ENCODE measurements at places on chromosomes 13 and 19.

DNA sequence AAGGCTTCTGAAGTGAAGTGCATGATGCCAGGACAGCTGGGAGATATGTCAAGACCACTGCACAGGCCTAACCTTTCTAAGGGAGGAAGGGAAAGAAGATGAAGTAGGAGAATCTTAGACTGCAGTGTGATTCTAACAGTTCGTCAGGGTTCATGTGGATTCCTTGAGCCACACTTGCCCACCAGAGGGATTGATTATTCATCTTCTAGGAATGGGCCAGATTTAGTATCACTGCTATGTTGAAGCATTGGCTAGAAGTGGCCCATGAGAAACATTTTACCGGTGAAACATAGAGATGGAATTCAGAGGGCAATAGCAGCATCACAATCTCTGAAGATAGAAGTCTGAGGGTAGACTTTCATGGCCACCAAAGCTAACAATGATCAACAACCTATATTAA, 550.8 kb upstream of the SLITRK1 start:
- DNase-seq: no peak

DNA sequence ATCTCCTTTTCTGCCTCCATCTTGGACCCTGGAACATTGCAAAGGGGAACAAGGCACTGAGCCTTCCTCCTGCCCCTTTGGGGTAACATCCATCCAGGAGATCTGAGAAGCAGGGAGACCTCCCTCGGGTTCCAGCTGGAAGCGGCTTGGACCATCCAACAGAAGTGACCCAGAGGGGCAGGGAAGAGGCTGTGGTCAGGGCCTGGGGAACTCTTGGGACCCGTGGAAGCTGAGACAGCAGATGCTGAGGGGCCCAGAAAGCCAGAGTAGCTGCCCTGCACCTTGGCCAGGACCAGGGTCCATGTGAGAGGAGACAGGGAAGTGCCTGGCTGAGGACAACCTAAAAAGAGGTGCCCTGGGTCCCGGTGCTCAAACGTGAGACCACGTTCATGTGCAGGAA, 21.9 kb upstream of the KCTD15 start:
- no peak for DNase-seq

- DNase-seq: no peak
Measured at GRCh38 chr13:44347949-44348348, 25.7 kb upstream of the SERP2 start.

GRCh38 chr13:66864627-66865026, 365.5 kb downstream of the PCDH9 start:
- no peak for DNase-seq

GRCh38 chr19:42401365-42402303, 11.5 kb upstream of the CNFN start:
- DNase-seq: peak; percentile 95

GRCh38 chr13:22482496-22483000, 698.2 kb upstream of the SGCG start:
- no peak for DNase-seq

GRCh38 chr13:107568181-107568580, 647.2 kb downstream of the LIG4 start:
- DNase-seq: no peak

DNA sequence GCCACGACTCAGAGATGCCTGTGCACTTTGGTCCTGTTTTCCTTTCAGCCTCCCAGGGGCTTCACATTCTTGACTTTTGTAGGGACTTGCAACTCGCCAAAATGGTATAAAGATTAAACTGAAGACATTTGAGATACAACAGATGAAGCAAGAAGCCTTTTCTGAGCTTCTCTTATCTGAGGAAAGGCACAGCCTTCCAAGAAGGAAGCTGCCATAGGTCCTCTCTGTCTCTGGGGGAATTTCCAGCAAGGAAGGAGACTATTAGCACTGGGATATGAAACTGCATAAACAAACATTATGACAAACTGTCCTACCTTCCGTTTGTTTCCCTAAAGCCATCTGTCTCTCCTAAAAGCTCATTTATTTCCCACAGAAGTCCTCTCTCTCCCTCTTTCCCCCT, 39.3 kb downstream of the TGDS start:
- no peak for DNase-seq

GRCh38 chr13:58376775-58377174, 745.2 kb downstream of the PCDH17 start:
- DNase-seq: no peak

- DNase-seq: no peak
Measured at GRCh38 chr13:33022986-33023385, 6.8 kb downstream of the KL start.

GRCh38 chr19:39405261-39405957, 1.2 kb upstream of the ZFP36 start:
- no peak for DNase-seq

DNA sequence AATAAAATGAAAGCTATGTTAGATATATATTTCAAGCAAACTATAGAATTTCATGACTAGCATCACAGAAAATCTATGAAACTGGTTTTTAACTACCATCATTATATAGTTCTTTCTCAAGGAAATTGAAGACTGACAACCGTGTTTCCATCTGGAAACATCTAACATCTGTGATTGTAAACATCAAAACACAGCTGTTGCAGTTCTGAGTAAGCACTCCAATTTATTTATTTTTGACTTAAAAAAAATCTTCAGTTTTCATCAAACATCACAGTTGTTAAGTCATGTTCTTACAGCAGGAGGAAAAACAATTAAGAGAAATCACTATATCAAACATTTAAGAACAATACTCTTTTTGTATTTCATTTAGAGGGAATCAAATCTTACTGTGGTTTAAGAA, 1653.0 kb upstream of the MIR17HG start:
- DNase-seq: no peak

DNA sequence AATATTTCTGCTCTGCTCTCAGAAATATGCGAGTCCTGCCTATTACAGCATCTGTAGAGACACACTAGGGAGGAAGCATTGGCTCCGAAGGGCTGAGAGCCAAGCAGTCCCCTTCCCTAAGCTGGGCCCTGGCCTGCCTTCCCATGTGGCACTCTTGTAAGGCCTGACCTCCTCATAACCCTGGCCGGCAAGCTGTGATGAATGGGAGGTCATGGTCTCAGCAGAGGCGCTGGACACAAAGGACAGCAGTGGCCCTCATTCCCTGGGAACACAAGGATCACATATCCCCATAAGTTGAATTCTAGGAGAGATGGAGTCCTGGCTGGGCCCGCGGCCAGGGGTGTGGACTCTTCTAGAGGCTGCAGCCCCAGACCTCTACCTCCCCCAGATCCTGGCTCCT, 483.3 kb downstream of the ZNF536 start:
- no peak for DNase-seq

DNA sequence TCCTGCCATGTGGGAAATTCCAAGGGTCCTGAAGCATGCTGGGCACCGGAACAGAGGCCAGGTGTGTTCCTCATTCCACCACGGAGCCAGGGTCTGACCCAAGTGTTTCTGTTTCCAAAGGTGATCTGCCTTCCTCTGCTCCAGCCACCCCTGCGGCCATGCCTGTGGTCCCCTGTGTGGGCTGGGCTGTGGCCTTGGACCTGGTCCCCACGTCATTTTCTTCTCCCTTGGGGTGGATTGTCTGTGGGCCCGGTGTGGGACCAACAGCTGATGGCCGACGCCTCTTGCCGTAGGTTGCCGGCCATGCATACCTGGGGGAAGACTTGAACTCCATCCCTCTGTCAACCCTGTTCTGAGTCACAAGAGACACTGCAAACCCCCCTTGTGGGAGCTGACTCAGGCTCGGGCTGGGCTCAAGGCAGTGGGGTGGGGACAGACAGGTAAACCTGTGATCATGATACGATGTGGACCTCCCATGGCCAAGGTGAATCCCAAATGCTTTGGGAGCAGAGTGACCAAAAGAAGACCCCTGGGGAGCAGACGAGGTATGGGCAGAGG, 35.0 kb downstream of the ATP11A start:
- no peak for DNase-seq

GRCh38 chr13:75416327-75417011, 65.5 kb downstream of the TBC1D4 start:
- DNase-seq: no peak

- DNase-seq: no peak
Measured at GRCh38 chr13:33205224-33205623, 80.3 kb downstream of the STARD13 start.

GRCh38 chr13:93151277-93151676, 75.3 kb upstream of the GPC6 start:
- no peak for DNase-seq

GRCh38 chr19:45414468-45414867, 8.0 kb downstream of the POLR1G start:
- no peak for DNase-seq

GRCh38 chr13:35812736-35813135, 318.4 kb downstream of the DCLK1 start:
- DNase-seq: no peak

GRCh38 chr19:13817615-13818371, 22.6 kb downstream of the ZSWIM4 start:
- no peak for DNase-seq

GRCh38 chr13:80865329-80865728, 524.4 kb upstream of the SPRY2 start:
- no peak for DNase-seq

DNA sequence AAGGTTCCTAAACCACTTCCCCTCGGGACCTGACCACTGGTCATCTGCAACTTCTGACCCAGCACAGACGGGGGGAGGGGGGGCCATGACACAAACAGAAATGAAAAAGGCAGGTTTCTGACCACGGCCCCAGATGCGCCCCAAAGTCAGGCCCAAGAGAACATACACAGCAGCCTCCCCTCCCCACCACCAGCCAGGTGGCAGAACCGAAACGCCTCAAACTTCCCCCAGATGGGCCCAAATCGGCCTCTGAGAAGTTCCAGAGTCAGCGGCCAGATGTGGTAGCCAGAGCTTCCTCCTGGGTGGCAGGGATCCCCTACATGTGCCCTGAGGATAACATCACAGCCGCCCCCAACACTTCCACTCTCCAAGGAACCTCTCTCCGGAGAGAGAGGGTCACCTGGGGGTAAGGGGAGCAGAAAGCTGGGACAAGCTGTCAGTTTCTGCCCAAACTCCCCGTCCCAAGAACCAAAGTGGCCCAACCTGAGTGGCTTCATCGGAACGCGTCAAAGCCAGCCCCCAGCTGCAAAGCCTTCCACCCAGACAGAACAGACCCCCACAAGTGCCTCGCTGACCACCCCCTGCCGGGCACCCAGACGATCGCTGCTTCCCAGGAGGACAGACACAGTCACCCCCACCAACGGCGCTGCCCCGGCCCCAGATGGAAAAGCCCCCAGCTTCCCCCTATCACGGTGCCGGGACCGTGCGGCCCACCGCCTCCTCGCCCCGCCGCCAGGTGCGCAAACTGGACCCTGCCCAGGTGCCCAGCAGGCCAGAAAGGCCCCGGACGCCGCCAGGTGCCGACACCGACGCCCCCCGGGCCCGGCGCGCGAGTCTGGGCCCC, 800 bp downstream of the ELL start:
- no peak for DNase-seq

DNA sequence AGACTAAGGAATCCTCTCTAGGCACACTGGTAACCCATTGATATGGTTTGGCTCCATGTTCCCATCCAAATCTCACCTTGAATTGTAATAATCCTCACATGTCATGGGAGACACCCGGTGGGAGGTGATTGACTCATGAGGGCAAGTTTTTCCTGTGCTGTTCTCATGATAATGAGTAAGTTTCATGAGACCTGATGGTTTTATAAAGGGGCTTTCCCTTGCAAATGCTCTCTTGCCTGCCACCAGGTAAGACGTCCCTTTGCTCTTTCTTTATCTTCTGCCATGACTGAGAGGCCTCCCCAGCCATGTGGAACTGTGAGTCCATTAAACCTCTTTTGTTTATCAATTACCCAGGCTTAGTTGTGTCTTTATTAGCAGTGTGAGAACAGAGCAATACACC, 81.4 kb upstream of the GPC6 start:
- no peak for DNase-seq

GRCh38 chr13:107867701-107868661, 347.4 kb downstream of the LIG4 start:
- no peak for DNase-seq

- DNase-seq: no peak
Measured at GRCh38 chr19:43811837-43812236, 9.6 kb upstream of the LYPD5 start.

DNA sequence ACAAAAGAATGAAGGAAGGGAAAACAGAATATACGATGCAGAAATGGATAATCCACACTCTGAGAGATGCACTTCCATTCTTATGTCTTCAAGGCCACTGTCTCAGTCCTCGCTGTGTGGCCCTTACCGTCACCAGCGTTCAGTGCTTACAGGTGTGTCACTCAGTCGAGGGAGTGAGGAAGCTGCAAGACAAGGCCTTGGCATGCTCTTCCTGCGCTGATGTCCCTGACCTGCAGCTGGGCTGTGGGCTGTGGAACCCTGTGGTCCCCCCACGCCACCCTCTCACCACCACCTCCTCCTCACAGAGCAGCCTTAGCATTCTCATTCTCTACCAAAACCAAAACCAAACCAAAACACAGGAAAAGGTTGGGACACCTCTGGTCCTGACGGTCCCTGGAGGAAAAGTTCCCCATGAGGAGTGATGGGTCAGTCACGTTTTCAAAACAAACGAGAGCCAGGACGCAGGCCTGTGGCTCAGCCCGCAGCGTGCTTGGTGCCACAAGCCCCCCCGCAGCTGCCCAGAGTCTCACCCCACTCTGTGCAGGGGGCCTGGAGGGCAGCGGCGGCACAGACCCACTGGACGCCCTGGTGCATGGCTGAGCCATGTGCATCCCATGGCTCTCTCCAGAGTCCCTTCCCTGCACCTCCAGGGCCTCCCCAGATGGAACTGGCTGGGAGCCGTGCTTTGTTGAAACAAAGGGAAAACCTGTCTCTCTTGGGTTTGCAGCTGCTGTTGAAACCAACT, 48.2 kb upstream of the GPR183 start:
- DNase-seq: no peak

DNA sequence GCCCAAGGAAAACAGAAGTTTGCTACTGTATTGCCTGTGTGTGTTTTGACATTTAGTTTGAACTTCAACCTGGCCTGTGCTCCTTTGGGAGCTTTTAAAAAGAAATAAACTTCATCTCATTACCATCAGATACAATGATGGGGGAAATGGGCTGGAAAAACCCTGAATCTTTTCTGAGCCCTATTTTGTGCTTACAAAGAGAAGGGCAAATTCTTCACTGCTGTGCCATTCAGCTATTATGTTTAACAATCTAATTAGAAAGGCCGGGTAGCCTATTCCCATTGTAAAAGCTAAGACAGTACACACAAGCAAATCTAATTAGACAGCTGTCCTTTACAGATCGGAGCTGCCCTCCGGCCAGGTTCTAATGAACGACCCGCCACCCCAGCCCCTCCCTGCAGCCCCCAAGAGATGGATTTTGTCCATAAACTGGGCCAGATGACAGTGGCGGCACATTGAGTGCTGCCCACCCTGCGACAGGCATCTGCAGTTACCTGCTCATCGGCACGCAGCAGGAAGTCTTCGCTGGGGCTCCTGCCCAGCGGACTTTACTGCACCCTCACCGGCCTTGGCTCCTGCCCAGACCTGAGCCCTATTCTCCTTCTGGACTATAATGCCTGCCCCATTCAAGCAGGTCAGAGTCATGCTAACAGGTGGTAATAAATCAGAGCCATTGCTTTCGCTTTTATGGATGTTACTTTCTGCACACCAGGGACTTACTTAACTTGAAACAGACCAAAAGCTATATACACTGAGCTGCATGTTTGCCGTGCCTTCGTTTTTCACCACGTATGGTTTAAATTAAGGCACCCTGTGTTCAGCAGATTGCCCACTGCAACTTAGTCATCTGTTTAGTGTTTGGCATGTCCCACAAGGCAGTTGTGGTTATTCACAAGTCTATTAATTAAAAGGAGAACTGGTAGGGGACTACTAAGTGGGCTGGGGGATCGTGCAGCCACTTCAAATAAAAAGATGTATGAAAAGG, 549.6 kb downstream of the FGF9 start:
- DNase-seq: no peak
